ENCODE measurements at places on chromosomes 2 and 18.
A peak's percentile ranks its signal among the peaks of the same experiment; 100 is the strongest.

DNA sequence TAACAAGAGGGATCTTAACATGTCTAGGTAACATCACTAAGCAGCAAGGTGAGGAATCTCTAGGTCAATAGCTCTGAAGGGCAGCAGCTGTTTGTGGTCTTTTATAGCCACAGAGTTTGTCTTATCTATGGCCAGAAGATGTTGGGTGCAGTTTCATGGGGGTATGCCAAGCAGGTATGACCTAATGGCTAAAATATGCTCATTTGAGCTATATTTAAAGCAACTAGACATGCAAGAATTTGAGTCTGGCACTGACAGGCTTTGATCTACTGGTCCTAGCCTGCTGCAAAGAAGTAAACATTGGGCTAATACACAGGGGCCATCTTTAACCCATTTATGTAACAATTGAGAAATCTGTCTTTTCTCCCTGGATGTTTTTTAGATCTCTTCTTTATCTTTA, 13.9 kb upstream of the UGP2 start:
- peak; percentile 96 for DNase-seq

- no peak for DNase-seq
Observed at GRCh38 chr18:65227970-65228369, 522.8 kb upstream of the CDH7 start.

GRCh38 chr2:12251749-12252148, 465.0 kb upstream of the TRIB2 start:
- DNase-seq, result no peak

GRCh38 chr18:48997985-48998831, 47.4 kb upstream of the SMAD7 start:
- DNase-seq, result peak; percentile 98

- no peak for DNase-seq
Observed at GRCh38 chr2:39434233-39434897, 2.7 kb downstream of the MAP4K3 start.
